Foreskin melanocyte (primary cell): ENCODE measurements at places on chromosomes 5 and 9.

- DNase-seq = no peak
These were observed 28.3 kb downstream of the POU4F3 start for GRCh38 chr5:146366904-146367303.

- DNase-seq = no peak
These were observed 38.3 kb downstream of the NEK6 start for GRCh38 chr9:124296094-124296493.

- no peak for DNase-seq
These were observed 4.7 kb upstream of the COL27A1 start for GRCh38 chr9:114150608-114151007.

DNA sequence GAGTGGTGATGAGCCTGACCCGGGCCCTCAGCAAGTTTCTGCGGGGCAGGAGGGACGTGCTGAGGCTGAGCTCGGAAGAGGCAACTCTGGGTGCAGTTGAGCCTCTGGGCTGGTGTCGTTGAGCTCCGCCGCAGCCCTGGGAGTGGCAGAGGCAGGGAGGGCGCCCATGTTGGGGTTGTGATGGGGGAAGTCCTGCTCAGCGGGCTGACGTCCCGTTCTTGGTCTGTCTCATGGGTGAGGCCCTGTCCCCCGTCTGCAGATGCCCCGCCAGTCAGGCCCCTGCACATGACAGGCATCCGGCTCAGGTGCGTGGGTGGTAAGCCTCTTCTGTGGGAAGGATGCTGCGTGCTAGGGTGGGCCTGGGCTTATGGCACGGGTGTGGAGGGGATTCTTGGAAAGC lies 64.3 kb downstream of the RXRA start:
- DNase-seq = no peak

DNA sequence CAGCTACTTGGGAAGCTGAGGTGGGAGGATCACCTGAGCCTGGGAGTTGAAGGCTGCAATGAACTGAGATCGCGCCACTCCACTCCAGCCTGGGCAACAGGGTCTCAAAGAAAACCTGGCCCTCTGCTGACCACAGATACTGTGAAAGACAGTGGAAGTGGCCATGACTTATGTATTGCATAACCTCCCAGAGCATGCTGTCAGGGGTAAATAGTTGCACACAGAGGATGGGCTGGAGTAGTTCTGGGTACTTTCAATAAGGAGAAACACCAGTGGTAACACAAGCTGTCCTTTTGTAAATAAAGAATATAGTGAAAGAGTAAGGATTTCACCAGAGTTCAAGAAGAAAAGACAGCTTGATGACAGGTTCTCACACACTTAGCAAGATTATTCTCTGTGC lies 1.8 kb downstream of the ACER2 start:
- DNase-seq = no peak

- DNase-seq = no peak
These were observed 90.0 kb downstream of the ARRDC3 start for GRCh38 chr5:91293131-91293530.

- no peak for DNase-seq
These were observed 812 bp downstream of the CETN3 start for GRCh38 chr5:90408571-90409317.

GRCh38 chr5:149358294-149358651 lies 427 bp downstream of the PCYOX1L start:
- DNase-seq = no peak

DNA sequence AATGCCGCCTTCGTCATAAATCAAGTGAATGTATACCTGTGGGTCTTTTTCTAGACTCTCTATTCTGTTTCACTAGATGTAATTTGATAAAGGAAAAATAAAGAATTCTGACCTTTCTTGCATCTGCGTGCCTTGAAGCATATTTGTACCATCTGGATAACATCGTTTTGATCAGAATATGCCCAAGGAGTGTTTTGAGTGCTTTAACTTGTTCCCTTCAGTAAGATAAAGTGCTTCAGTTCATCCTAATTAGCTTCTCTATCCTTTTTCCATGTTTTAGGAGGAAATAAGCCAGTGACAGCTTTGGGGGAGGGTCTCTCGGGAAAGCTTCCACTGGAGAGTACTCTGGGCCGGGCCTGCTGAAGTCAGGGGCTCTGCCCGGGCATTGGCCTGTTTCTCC lies 113.5 kb upstream of the DAP start:
- no peak for DNase-seq

- DNase-seq = no peak
These were observed 3.4 kb downstream of the CPEB4 start for GRCh38 chr5:173891308-173892116.

- no peak for DNase-seq
These were observed 17.9 kb downstream of the TNFSF15 start for GRCh38 chr9:114787781-114788498.
